Activated CD8-positive, alpha-beta memory T cell treated with anti-CD3 and anti-CD28 coated beads for 1 hour (primary cell): ENCODE measurements at places on chromosomes 7 and 10.

GRCh38 chr7:29270594-29271318 lies 76.2 kb downstream of the CHN2 start:
- DNase-seq, result no peak

GRCh38 chr10:99125879-99126278 lies 109.8 kb downstream of the HPSE2 start:
- no peak for DNase-seq

GRCh38 chr10:104349623-104350126 lies 4.0 kb upstream of the CFAP58 start:
- DNase-seq, result no peak

GRCh38 chr7:142646386-142647140 lies 102.7 kb upstream of the PRSS1 start:
- no peak for DNase-seq

DNA sequence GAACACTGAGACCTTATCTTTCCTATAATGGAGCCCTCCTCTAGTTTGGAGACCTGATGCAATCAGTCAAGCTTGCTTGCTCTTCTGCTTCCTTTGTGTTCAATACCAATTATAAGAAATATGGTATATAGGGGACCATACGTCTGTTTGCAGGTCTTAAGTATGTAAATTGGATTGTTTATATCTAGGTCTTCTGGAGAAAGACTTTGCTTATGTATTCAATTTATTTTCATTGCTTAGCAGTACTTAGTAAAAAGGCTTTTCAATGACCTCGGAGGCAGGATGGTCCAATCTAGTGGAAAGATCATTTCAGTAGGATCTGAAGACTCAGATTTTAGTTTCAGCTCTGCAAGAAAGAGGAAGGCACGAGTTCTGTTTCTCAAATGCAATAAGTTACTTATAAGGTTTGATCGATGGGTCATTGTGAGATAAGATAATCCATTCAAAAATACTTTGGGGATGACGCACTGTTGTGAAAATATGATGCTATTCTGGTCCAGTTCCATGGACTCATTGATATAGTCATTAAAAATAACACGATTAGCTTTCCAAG lies 571.6 kb downstream of the SH2D4B start:
- no peak for DNase-seq

GRCh38 chr10:122441961-122442360 lies 12.5 kb upstream of the ARMS2 start:
- DNase-seq, result no peak

GRCh38 chr10:35554461-35555056 lies 50.6 kb upstream of the GJD4 start:
- no peak for DNase-seq

GRCh38 chr10:27225011-27225590 lies 15.5 kb downstream of the ACBD5 start:
- no peak for DNase-seq
